CD4-positive, alpha-beta T cell treated with Interleukin-12 subunit alpha and Interleukin-12 subunit beta, for 1 hour (primary cell): ENCODE measurements at places on chromosomes 4 and X.

DNA sequence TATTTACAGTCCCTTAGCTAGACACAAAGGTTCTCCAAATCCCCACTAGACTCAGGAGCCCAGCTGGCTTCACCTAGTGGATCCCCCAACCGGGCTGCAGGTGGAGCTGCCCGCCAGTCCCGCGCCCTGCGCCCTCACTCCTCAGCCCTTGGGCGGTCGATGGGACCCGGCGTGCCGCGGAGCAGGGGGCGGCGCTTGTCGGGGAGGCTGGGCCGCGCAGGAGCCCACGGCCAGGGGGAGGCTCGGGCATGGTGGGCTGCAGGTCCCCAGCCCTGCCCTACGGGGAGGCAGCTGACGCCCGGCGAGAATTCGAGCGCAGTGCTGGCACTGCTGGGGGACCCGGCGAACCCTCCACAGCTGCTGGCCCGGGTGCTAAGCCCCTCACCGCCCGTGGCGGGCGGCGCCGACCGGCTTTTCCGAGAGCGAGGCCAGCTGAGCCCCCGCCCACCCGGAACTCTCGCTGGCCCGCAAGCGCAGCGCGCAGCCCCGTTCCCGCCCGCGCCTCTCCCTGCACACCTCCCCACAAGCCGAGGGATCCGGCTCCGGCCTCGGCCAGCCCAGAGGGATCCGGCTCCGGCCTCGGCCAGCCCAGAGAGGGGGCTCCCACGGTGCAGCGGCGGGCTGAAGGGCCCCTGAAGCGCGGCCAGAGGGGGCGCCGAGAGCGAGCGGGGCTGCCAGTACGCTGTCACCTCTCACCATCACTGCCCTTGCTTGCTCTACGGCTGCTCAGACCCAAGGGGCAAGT is 39.4 kb downstream of the WFS1 start:
- DNase-seq = no peak

GRCh38 chrX:23662853-23663252 is 4.4 kb upstream of the PRDX4 start:
- no peak for DNase-seq

GRCh38 chrX:133538148-133538547 is 122.9 kb upstream of the GPC4 start:
- DNase-seq = no peak

- no peak for DNase-seq
These were observed 185.7 kb upstream of the NWD2 start for GRCh38 chr4:37058826-37059225.

DNA sequence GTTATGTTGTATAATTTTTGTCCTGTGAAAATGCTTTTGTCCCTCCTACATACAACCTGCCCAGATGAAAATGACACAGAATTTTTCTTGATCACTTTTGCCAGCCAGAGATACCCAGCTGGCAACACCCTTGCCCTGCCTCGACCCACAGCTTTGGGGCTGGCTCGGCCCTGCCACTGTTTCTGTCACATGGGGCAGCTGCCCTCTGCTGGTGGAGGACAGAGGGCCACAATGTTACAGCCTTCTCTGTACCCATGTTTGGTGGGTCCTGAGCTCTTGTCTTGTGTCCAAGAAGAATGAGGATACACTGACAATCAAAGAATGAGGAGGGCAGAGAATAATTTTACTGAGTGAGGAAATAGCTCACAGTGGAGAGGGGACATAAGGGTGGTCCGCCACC is 31.1 kb downstream of the BMP15 start:
- DNase-seq = no peak
